Activated CD8-positive, alpha-beta memory T cell treated with anti-CD3 and anti-CD28 coated beads for 1 hour (primary cell): ENCODE measurements at places on chromosomes 6 and 20.

- no peak for DNase-seq
These were observed 5.5 kb downstream of the CDH4 start for GRCh38 chr20:61257611-61258010.

DNA sequence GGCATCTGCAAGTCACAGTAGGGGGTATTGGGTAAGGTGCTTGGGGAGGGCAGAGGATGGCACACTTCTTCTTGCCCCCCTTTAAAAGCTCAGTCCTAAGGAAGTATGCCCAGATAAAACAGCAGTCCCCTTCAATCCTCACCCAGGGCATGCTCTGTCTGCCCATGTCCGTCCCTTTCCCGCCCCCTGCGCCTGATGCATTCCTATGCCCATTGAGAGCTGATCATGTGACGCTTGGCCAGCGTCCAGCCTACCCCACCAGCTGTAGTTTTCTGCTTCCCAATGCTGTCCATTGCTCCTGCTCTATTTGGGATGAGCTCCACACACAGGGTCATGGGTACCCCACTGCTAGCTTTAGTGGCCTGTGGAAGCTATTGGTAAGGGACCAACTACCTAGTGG, 8.3 kb downstream of the SIGLEC1 start:
- DNase-seq = no peak

DNA sequence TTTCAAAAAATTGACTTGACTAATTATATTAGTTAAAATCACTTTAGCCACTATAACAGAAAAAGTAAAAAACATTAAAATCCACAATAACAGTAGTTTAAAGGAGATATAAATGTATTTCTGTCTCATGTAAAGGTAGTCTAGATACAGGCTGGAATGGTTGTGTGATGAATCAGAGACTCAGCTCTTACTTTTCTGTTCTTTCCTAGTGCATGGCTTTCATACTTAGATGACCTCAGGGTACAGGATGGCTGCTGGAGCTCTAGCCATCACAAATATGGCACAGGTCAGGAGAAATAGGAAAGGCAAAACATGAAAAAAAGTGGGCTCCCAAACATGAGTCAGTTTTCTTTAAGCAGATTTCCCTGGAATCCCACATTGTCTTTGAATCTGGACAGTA, 157.7 kb upstream of the FLRT3 start:
- no peak for DNase-seq

DNA sequence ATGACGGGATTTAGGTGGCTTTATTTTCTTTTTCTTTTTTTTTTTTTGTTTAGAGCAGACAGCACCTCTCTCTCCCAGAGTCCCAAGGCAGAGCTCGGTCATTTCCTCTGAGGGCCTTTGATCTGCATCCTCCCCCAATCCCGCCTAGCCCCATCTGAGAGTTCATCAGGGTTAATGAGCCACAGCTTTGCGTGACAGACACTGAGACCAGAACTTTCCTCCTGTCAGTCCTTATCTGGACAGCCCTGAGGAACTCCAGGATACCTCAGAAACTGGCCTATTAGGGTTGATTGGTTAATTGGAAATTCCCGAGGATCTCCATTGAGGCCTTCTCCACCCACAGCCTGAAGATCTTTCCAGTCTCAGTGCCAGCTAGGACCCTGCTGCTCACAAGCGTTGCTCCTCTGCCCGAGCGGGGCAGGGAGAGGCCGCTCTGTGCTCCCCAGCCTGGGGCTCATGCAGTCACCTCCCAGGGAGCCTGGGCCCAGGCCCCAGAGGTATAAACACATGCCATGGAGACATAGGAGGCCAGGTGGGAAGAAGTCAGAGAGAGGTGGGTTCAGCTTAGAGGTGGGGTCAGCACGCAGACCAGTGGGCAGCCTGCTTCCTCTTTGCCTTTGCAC, 1.4 kb upstream of the LRRN4 start:
- no peak for DNase-seq

- DNase-seq = no peak
These were observed 330.2 kb upstream of the SULF2 start for GRCh38 chr20:48115502-48115901.

DNA sequence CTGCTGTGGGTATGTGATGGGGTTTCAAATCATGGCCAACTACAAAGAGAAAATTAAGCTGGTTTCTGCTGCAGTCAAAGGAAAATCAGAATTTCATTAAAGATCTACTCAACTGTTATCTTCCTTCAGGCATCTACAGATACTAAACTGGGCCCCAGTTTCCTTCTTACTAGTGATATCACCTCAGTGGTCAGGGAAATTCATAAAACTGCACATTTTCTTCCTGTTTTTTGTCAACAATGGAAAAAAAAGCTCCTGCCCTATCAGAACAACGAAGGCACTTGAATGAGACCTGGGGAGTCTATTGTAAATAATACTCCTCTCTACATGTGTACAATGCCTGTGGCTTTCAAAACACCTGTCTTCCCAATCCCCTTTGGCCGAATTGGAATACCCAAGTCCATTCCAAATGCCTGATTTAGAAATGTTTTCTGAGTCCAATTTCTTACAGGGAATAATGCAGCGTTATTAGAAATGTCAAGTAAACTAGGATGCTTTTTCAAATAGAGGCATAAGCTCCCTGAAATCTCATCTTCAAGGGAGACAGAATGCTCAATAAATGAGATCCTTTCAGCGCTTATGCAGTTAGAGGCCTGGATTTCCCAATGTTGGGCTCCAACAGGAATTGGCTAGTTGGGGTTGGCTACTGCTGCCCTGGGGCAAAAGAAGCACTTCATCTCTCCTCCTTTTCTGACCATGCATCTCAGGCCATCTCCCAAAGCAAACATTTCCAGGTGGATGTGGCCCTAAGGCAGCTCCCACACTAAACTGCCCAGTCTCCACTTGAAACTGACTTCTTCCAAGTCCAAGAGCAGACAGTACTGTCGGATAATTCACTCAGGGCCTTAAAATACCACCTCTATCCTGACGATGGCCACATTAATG, 143.3 kb downstream of the NFATC2 start:
- no peak for DNase-seq

DNA sequence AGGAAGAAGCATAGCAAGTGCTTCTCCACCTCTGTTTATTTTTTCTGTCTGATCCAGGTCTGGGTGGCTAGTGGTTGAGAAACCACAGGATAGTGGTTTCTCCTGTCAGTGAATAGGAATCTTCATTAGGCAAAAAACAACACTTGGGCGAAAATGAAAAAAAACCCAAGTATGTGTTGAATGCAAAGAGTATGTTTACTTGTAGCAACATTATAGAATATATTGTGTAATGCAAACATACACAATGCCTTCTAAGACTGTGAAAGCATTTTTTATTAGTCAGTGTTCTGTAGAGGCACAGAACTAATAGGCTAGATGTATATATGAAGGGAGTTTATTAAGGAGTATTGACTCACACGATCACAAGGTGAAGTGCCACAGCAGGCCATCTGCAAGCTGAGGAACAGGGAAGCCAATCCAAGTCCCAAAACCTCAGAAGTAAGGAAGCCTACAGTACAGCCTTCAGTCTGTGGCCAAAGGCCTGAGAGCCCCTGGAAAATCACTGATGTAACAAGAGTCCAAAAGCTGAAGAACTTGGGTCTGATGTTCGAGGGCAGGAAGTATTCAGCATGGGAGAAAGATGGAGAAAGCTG, 111.1 kb downstream of the UST start:
- DNase-seq = no peak

GRCh38 chr6:3937438-3937837, 88.3 kb downstream of the FAM50B start:
- no peak for DNase-seq

GRCh38 chr20:53130795-53131194, 158.6 kb downstream of the TSHZ2 start:
- no peak for DNase-seq

- no peak for DNase-seq
These were observed 19.2 kb downstream of the PHACTR1 start for GRCh38 chr6:12735786-12736185.

DNA sequence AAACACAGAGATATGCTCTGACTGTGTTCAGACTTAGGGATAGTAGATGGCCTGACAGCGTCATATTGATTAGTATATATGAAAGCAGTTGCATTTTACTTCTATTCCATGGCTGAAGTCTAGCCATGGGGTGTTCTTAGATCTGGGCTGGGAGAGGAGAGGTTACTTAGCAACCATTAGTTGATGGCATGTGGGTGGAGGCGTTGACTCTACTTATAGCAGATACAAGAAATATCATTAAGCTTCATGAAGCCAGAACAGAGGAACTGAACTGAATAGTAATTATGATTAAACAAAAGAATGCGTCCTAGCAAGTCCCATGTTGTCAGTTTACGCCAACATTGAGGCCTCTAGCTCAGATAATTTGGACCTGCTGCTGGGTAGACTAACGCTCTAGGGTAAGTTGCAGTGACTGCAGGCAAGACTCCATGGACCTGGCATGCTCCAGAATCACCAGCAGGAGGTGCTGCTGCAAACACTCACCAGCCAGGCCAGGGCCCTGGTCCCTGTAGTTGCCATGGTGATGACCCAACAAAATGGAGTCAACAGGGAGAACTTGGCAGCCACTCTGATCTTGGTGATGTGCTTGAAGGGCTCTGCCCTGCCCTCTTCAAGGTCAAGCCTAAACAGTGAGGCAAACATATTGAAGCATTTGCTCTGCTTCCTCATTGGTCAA, 477.3 kb downstream of the PREX1 start:
- no peak for DNase-seq

GRCh38 chr6:151408858-151409257, 17.5 kb upstream of the ZBTB2 start:
- no peak for DNase-seq

DNA sequence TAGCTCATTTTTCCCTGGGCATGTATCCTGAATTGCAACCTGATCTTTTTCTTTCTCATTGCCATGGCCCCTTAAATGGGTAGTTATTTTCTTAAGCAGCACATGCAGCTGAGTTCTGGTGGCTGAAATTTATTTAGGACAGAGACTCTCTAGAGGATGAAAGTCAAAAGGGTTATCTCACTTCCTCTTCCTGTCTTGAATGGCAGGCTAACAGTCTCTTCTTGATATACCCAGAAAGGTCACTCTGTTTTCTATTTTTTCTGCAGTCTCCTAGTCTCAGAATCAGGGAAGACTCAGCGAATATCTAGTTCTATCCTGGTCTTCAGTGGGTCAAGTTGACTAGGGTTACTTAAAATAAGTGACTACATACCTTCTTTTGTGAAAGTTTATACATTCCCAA, 243.3 kb downstream of the EPHA7 start:
- DNase-seq = no peak

DNA sequence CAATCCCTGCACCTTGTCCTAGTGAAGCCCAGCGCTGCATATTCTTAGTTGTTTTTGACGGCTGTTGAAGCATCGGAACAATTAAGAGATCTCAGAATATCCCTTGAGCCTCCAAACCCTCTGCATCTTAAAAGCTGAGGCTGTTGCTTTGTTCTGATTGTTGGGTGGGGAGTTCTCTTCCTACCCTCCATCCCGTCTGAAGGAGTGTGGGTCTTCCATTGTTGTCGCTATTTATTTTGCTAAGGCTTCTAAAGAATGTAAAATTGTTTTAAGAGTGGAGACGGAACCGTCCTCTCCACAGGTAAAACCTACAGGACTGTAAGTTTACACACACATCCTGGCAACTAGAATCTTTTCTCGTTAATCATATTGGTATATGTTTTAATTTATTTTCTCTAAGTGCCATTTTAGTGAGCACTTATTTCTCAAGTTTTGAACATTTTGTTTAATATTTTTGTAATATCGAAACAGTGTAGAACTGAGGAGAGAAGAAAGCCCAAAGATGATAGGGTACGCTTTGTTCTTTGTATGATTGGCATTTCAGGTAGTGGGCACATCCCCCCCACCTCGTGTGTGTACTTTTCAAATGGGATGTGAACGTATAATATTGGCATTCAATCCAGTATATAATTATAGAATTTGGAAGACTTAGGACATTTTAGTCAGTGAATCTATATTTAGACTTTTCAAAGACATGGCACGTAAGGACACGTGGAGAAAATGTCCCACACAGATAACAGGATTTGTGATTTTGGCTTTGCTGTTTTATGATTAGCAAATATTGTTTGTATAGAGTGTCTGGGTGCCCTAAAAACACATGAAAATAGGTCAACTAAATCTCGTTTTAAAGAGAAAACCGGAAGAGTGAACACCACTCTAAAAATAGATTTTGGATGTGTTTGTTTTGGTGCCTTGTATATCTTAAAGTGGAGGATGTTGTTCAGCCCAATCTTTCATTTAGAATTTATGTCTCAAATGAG, 1.3 kb downstream of the RNF146 start:
- no peak for DNase-seq

GRCh38 chr6:63764318-63764916, 128.8 kb downstream of the PHF3 start:
- no peak for DNase-seq

DNA sequence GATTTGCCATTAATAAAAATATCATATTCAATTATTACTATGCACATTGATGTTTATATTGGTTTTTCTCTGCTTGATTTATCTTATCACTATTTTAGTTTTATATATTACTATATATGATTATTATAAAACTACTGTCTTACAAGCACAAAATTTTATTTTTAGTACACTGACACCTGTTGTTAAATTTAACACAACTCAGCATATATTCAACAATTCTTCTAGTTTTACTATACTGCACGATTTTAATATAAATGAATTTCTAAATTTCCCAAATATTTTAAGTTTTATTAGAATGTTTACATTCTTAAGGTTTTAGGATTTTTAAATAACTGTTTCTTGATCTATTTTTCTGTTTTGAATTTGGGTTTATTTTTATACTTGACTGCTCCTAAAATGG, 889.8 kb upstream of the GJE1 start:
- no peak for DNase-seq

DNA sequence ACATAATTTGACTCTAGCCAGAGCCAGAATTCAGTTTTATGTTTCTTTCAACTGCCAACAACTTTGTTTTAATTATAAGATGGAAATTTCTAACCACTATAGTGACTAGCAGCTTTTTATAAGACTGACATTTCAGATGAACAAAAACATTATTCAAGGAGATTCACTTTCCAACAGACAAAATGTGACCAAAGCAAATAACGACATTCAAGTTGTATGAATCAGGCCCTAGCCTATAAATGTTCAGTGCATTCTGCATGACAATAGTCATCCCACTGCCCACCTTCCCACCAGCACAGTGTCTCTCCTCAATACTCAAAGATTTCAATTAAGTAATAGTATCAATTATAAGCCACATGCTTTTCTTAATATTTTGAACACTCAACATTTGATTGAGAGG, 200.7 kb downstream of the KHDC1L start:
- DNase-seq = no peak

GRCh38 chr6:14231071-14231483, 113.5 kb downstream of the CD83 start:
- no peak for DNase-seq

GRCh38 chr20:43715511-43715910, 11.3 kb downstream of the GTSF1L start:
- no peak for DNase-seq

GRCh38 chr6:82840571-82840970, 225.1 kb downstream of the UBE3D start:
- no peak for DNase-seq

GRCh38 chr6:46302176-46302575, 131.4 kb upstream of the ENPP5 start:
- DNase-seq = no peak

DNA sequence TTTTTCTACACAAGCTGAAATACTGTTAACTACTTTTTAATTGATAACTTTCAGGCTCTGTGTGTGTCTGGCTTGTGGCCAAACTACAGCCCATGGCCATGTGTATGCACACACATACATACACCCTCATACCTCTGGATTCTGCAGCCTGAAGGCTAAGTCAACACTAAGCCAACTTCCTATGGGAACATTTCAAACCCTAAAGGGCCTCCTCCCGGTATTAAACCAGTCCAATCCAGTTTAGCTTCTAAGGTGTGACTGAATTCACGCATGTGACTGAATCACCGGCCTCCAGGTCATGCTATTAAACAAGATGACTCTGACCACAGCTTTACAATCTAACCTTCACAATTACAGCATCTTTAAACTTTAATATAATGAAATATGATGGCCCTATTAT, 20.7 kb upstream of the DST start:
- DNase-seq = no peak
